Amniotic epithelial cell (primary cell): ENCODE measurements at places on chromosomes 7 and 10.

- no peak for DNase-seq
Measured at GRCh38 chr7:93592588-93593266, 18.2 kb upstream of the CALCR start.

GRCh38 chr10:13808556-13809391 is 222.0 kb downstream of the PRPF18 start:
- no peak for DNase-seq

DNA sequence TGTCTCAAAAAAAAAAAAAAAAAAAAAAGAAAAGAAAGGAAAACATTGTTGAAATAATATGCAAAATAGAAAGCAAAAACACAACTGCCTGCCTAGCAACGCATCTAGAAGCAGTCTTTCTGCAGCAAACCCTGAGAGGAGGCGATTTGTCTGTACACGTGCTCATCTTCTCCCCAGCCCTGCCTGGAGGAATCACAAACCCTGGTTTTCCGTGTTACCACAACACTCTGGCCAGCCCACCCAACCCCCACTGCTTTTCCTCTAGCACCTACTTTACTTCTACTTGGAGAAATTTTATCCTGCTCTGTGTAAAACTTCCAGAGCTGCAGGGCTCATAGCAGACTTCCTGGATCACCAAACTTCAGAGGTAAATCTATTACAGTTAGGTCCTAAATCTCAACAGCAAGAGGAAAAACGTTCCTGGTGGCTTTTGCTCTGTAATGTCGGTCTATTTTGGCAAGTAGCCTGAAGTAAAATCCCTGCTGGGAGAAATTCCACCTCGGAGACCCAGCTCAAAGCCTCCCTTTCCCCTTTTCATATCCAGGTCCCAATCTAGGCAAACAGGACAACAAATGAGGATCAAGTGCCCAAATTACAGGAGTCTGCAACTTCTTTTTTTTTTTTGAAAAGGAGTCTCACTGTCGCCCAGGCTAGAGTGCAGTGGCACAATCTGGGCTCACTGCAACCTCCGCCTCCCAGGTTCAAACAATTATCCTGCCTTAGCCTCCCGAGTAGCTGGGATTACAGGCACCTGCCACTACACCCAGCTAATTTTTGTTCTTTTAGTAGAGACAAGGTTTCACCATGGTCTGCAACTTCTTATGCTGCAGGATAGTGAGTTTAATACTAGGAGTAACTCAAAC is 91.6 kb downstream of the DNMBP start:
- peak; percentile 80 for DNase-seq

- peak; percentile 74 for DNase-seq
Measured at GRCh38 chr10:75532253-75532924, 101.0 kb downstream of the LRMDA start.

- peak; percentile 51 for DNase-seq
Measured at GRCh38 chr10:63268149-63268797, 135.1 kb downstream of the NRBF2 start.

DNA sequence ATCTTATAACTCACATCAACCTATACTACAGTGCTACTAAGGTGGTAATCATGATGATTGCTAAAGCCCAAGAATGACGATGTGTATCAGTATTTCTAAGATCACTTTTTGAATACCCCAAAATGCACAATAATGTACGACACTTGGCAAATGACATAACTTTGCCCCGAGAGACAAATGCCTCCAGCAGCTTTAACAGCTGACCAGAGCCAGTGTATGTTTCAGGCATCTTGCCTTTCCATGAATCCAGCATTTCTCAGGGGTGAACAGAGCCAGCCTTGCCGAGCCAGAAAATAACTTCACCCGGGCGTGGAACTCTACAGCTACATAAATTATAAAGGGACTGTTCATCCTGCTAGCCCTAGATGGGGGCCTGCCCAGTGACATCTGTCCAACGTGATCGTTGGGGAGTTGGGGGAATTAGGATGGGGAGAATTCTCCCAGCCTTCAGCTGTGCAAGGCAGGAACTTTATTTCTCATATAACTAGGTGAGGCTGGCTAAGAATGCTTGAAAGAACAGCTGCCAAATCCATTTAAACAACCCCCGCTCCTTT is 1.8 kb downstream of the IGFBP3 start:
- DNase-seq = no peak

GRCh38 chr10:112949875-112950507 is at the start of gene TCF7L2:
Gene TCF7L2 (plus strand): TSS chr10:112950247. CDS start chr10:112950757, 510 bp downstream.
- peak; percentile 93 for DNase-seq

GRCh38 chr7:34900891-34901513 is 136.3 kb downstream of the DPY19L1 start:
- DNase-seq = peak; percentile 8

DNA sequence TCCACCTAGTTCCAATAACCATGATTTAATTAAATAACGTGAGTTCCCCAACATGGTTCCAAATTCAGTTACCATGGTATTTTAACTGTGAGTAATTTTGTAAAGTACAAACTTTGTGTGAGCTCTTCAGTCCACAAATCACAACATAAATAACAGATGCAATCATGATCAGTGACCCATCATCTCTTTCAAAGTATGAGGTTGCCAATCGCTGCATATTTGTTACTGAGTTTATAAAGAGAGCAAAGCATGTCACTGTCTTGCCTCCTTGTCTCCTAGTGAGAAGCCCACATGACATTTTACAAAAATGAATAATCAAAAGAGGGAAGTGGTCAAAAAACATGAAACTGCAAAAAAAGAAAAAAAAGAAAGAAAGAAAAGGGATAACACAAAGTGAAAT is 69.1 kb upstream of the PDSS1 start:
- DNase-seq = no peak

GRCh38 chr7:131225619-131226513 is 101.8 kb upstream of the MKLN1 start:
- peak; percentile 34 for DNase-seq

DNA sequence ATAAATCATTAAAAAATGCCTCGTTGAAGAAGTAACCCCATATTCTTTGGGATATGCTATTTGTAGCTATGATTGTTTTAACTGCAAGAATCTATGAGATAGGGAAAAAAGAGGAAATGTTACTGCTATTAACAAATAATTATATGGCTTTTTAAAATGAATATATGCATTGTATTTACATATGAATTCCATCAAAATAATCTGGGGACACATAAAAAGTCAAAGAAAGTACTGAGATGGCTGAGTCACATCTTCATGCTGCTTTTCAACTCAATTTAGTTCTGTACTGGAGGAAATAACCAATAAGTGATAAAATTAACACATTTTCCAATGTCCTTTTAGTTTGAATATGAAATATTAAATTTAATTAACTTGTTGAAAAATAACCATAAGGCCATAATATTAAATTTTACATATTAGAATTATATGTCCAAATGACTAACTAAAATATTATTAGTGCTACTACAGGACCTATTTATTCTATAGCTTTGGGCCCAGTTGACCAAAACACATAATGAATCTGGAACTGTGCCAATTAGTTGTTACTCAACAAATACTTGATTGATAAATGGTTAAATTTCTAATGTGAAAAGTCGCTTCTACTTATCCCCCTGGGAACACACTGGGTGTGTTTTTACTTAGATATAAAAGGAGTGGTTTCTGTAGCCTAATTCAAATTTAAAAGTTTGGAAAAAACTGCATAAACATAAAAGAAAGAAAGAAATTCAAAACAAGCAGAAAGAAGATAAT is 214.6 kb upstream of the PFKP start:
- no peak for DNase-seq

DNA sequence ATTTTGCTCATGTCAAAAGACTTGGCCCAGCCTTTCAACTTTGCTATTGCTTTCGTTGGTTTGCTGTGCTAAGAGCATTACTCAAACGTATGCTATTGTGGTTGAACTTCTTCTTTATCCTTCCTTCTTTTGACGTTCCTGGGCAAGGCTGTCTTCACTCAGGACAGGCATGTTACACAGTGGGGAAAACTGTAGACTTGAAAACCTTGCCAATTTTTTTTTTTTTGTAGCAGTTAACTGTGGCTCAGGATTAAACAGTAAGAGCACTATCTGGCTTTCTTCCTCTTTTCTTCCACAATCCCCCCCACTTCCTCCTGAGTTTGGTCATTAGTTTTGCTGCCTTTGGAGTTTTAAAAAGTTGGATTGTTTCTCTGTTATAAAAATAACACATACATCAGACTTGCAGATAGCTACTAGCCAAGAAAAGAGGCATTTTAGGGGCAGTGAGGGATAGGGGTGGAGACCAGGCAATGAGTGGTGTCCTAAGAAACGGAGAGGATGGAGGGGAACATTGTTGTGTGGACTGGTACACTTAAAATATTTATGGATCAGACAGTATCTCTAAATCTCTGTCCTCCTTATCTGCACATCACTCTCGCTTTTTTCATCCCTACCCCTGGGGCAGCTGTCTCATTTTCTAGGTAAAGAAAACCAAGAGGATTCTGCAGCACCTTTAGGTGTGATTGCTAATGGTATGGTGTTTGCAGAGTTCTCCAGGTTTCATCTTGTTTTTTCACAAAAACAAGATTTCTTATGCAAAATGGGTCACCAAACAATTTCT is 181.7 kb downstream of the LRMDA start:
- DNase-seq = peak; percentile 53

GRCh38 chr10:123720536-123720935 is 54.4 kb downstream of the GPR26 start:
- no peak for DNase-seq

GRCh38 chr10:28949005-28950004 is 272.0 kb downstream of the BAMBI start:
- no peak for DNase-seq

GRCh38 chr10:114482480-114483304 is 78.4 kb upstream of the AFAP1L2 start:
- DNase-seq = no peak

GRCh38 chr7:114759347-114760062 is 162.4 kb upstream of the MDFIC start:
- peak; percentile 28 for DNase-seq

DNA sequence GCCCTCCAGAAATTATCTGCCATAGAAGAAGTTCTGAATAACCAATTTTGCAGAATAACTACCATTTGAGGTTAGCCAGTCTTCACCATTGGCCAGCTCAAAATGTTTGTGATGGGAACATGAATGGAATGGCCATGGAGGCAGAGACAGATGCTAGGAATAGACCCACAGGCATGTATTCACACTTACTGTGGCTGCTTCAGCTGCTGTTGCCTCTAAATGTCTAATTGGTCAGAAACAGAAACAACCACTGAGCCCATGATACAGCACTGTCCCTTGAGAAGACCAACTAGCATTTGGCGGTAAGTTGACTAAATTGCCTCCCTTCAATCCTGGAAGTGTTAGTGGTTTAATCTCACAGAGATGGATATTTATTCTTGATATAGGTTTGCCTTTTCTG is 38.6 kb upstream of the TAS2R16 start:
- no peak for DNase-seq

DNA sequence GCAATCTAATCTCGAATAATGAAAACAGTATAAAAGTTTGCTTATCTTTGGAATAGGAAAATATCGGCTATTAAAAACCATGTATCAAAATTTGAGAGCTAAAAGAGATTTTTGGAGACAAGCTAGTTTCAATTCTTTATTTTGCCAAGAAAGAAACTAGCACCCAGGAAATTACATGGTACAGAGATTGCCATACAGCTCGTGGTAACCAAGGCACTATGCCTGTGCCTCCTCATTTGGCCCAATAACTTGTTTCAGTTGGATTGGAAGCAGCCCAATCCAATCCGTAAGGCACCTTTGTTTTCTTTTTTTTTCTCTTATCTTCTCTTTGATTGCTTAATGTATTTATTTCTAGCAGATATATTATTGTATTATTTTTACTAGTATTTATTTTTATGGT is 55.0 kb downstream of the GNAI1 start:
- no peak for DNase-seq
